ENCODE measurements at places on chromosomes 4 and X.

- peak; percentile 31 for DNase-seq
These were observed 99.1 kb upstream of the FAM47C start for GRCh38 chrX:36908801-36909675.

GRCh38 chrX:48714573-48714972 lies 18.0 kb downstream of the SUV39H1 start:
- no peak for DNase-seq

DNA sequence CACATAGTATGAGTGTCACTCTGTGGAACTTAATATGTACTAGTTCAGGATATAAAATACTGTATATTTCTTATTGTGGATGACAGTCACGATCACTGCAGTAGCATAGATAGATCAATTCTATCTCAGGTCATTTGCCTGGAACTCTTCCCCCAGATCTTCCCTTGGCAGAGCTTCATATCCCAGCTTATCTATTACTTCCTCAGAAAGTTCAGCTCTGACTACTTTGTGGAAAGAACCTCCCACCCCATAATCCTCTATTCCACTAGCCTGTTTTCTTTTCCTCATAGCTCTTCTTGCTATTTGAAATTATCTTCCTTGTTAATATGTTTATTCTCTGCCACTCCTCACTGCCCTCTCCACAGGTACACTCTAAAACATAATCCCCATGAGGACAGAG lies 10.9 kb downstream of the FAM241A start:
- DNase-seq = no peak

DNA sequence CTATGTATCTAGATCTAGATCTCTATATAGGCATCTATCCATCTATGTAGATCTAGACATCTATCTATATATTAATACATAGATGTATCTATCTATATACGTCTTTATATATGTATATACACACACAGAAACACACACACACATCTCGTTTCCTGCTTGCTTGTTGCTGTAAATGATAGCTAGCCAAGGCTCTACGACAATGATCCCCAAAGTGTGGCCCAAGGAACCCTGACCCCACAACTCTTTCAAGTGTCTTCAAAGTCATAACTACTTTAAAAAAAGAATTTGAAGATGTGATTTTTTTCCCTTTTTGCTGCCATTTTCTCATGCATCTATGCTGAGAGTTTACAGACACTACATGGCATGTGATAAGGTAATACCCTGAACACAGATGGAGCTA lies 28.8 kb downstream of the GYG2 start:
- no peak for DNase-seq

GRCh38 chr4:2290488-2290887 lies 28.6 kb upstream of the MXD4 start:
- no peak for DNase-seq

DNA sequence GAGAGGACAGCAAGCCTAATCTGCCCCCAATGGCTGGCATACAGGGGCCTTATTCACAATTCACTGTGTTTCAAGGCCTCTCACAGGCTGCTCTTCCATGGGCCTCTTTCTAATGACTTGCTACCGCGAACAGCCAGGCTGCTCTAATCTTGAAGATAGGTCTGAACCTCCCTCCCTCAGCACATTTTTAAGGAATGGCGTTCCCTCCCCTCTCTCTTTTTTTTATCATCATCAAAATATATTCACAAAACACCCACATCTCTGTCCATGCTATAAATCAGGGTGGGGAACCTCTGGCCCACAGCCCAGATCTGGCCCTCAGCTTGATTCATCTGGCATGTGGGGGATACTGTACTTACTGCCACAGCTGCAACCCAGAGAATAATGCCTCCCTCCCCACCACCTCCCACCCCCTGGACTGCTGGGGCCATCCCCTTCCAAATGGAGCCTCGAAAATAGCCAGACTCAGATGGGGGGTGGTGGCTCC lies 76.2 kb upstream of the PLAC1 start:
- peak; percentile 65 for DNase-seq

- DNase-seq = no peak
These were observed 541 bp upstream of the FIP1L1 start for GRCh38 chr4:53376900-53377299.

GRCh38 chr4:98092833-98093439 lies 50.3 kb downstream of the STPG2 start:
- peak; percentile 37 for DNase-seq

- peak; percentile 49 for DNase-seq
These were observed 28.4 kb upstream of the TNIP3 start for GRCh38 chr4:121192480-121192879.

GRCh38 chr4:35315419-35315818 lies 928.9 kb downstream of the ARAP2 start:
- no peak for DNase-seq

GRCh38 chr4:155889031-155889793 lies 14.3 kb upstream of the TDO2 start:
- DNase-seq = peak; percentile 82

- DNase-seq = peak; percentile 76
These were observed 56.7 kb upstream of the TMEM131L start for GRCh38 chr4:153409412-153409811.

DNA sequence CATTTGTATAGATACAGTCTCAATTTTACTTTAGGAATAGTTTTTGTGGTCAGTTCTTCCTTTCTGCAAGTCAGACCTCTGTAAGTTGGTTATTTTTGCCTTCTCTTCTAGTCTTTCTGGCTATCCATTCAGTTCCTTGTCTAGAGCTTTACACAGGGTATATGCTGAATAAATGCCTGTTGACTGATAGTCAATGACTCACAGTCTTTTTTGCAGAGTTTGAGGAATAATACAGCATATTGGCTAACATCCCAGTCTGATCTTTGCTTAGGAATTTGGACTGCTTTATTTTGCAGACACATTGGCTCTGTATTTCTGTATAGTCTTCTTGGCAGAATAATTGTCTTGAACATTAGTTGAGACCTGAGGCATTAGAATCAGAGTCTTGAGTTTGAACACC lies 132.4 kb downstream of the MAGEC1 start:
- DNase-seq = peak; percentile 66

DNA sequence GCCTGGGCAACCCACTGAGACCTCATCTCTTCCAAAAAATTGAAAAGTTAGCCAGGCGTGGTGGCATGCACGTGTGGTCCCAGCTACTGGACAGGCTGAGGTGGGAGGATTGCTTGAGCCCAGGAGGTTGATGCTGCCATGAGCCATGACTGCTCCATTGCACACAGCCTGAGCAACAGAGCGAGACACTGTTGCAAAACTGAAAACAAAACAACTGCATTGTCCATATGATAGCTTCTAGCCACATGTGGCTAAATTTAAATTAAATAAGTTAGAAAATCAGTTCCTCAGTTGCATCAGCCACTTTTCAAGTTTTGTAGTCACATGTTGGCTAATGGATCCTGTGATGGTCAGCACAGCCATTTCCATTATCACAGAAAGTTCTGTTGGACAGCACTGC lies 67.9 kb downstream of the GAB1 start:
- DNase-seq = no peak

GRCh38 chr4:111400741-111401140 lies 744.5 kb upstream of the FAM241A start:
- DNase-seq = peak; percentile 76

GRCh38 chr4:106914223-106914622 lies 121.9 kb downstream of the DKK2 start:
- DNase-seq = no peak

GRCh38 chr4:152485726-152486276 lies 50.1 kb downstream of the FBXW7 start:
- DNase-seq = peak; percentile 95

GRCh38 chrX:38891641-38892413 lies 90.6 kb downstream of the MID1IP1 start:
- no peak for DNase-seq

DNA sequence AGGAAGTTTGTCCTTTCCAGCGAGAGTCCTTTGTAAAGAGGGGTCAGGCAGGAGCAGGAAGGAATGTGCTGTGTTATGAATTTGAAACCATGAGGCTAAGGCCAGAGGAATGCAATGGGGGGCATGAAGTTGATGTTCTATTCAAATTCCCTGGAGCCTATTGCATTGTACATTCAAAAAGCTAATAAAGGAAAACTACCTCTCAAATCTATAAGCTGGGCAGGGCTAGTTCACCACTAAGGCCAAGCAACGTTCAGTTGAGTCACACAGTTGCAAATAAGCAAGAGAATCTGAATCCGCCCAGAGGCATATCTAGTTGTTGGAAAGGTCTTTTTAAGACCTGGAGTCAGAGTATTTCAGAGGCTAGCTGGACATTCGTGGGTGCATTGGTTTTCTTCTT lies 148.3 kb downstream of the DCTD start:
- peak; percentile 27 for DNase-seq

GRCh38 chr4:37837446-37837845 lies 11.0 kb downstream of the PGM2 start:
- peak; percentile 63 for DNase-seq

DNA sequence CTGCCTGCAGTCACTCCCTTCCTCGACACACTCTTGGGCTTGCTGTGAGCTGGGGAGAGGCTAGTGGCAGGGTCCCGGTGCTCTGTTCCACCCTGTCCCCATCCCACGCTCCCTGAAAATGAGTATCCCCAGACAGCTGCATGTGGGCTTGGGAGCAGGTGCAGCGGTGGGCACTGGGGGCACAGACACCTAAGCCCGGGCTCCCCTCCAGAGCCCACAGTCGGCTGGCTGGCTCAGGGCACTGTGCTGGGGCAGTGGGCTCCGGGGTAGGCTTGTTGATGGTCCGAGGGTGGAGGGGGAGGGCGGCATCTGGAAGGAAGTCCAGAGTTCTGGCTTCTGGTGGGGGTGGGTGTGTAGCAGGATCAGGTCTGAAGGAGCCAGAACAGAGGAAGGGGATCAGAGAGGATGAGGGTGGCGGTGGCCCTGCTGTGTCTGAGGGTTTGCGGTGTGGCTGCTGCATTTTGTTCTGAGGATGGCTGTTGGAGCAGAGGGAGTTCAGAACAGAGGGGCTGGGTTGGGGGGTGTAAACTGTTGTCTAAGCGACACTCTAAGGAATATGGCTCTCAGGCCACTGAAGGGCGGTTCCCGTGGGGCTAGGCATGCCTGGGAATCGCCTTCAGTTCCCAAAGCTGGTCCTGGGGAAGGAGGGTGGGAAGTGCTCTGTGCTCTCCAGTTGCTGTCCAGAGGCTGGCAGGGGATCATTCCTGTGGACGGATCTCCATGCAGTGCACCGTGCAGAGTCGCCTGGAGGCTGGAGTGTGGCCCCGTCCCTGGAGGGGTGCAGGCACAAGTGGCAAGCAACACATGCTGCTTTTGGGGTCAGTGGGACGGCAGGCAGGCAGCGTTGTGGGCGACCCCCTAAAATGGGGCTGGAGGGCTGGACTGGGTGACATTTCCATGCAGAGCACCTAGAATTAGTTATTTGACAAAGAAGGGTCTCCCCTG lies 114.0 kb downstream of the SORCS2 start:
- no peak for DNase-seq

- DNase-seq = no peak
These were observed 144.5 kb downstream of the PPARGC1A start for GRCh38 chr4:23745377-23745776.

GRCh38 chr4:87966095-87966496 lies 9.4 kb upstream of the SPP1 start:
- no peak for DNase-seq

DNA sequence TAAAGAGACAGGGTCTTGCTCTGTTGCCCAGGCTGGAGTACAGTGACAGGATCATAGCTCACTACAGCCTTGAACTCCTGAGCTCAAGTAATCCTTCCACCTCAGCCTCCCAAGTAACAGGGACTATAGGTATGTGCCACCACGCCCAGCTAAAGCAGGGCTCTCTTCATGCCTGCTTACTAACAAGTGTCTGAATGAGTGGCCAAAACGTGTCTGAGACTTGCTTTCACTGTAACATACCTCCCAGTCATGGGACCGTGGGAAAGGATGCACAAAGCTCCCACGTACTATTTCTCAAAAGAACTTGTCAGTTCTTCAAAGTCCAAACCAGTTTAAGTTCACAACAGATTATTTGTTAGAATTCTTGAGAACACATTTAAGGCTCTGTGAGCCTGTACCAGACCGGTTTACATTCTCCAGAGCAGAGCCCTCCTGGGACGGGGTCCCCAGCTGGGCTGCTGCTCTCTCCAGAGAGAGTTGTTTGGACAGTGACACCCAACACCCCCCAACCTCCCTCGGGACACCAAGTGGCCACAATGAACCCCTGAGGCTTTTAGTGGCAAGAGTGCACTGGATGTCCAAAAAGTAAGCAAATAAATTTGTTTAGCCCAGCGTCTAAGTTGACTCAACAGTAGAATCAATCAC lies 24.1 kb downstream of the SH3KBP1 start:
- DNase-seq = no peak

- DNase-seq = no peak
These were observed 6.3 kb upstream of the SORCS2 start for GRCh38 chr4:7186031-7186430.

DNA sequence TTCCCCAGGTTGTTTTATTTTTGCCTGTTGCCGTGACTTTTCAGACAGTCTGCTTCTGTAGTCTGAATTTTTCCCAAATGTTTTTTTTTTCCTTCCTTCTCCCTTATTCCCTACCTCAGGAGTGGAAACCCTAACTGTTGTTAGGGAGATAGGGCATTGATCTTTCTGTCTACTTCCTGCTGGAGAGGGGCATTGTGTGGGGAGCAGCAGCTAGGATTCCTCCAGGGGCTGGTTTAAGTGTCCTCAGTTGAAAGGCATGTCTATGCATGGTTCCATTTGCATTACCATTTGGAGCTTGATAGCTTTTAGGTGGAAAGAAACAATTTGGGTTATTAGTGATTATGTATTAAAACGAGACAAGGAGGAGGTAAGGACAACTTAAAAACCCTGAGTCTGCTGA lies 383.9 kb downstream of the DCAF12L2 start:
- DNase-seq = no peak

DNA sequence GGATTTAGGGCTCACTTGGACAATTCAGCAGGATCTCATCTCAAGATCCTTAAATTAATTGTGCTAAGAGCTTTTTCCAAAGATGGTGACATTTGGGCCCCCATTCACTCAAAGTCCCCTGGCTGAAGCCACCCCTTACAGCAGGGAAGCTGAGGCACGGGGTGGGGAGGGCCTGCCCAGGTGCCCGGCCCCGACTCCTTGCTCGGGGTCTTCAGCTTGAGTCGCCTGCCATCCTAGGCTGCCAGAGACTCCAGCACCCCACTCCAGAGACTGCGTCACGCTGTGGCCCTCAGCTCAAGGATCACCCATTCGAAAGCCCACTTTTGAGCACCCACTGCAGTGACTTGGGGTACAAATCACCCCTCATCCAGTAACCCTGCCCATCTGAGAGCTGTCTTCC lies 39.2 kb upstream of the GPR78 start:
- no peak for DNase-seq

GRCh38 chr4:128285085-128285997 lies 2.3 kb downstream of the PGRMC2 start:
- peak; percentile 50 for DNase-seq

DNA sequence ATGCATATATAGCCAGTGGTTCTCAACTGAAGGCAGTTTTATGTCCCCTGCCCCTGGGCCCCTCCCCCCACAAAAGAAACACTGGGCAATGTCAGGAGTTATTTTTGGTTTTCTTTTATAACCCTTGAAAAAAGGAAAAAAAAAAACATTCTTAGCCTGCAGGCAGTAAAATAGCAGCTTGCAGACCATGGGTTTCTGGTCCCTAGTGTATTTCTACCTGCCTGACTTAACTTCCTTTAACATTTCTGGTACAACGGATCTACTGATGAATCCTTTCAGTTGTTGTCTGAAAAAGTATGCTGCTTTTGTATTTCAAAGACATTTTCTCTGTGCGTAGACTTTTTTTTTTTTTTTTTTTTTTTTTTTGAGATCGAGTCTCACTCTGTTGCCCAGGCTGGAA lies 11.1 kb upstream of the FAM200B start:
- DNase-seq = no peak
